HL-60 (cell line): ENCODE measurements at places on chromosomes 2 and 18.

DNA sequence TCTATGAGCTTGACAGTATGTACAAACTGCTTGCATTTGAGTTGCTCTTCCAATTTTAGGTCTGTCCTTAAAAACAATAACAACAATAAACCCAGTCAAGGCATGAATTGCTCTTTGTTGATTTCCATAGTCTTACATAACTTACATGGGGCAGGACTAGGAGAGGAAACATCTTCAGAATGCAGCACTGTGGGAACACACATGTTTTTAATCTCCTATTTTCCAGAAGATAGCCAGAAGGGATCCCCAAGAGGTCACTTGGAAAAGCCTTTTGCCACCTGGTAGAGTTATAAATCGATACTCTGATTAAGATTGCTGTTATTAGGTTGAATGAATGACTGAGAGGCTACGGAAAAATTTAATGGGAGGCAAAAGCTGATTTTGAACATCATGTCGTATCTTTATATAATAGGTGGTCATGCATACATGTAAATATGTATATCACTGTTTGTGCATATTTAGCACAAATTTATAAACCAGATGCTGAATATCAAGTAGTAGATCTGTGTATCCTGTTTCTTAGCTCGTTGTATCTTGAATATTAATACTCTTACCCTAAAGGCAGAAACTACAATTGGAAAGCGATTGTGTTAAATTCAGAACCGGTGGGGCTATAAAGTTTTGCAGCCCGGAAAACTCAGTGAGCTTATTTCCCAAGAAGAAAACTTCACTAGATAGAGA is 479.4 kb upstream of the TCF4 start:
- DNase-seq, result no peak

GRCh38 chr18:61236356-61237057 is 96.7 kb upstream of the CDH20 start:
- no peak for DNase-seq

DNA sequence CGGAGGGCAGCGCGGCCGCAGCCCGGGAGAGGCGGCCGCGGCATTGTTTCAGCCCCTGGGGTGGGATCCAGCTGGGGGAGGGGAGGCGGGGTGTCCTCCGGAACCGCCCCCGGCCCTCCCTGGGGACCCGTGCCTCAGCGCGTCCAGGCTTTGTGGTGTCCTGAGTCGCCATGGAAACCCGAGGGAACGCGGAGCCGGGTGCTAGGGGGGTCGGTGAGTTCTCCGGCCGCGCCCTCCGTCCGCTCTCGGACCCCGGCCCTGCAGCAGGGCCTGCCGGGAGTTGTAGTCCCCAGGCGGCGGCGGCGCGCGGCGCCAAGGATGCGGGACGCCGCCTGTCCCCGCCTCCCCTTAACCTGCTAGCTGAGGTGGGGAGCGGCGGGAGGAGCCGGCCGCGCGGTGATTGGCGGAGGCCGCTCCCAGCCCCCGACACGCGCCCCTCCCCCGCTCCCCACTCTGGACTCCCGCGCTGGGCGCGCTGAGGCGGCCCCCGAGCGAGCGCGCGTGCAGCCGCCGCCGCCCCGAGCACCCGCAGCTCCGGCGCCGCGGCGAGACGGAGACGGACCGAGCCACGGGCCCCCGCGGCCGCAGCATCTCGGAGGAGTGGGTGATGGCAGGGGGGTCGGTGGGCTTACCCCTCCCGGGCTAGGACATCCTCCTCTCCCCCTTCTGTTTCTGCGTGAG is at the start of gene DPYSL5:
Gene DPYSL5 (plus strand): TSS at position 478 of the 681 bp plus-strand sequence. CDS start 50,368 bp downstream, outside the sequence.
- DNase-seq, result no peak

- no peak for DNase-seq
Measured at GRCh38 chr2:204298404-204298803, 246.9 kb upstream of the PARD3B start.

DNA sequence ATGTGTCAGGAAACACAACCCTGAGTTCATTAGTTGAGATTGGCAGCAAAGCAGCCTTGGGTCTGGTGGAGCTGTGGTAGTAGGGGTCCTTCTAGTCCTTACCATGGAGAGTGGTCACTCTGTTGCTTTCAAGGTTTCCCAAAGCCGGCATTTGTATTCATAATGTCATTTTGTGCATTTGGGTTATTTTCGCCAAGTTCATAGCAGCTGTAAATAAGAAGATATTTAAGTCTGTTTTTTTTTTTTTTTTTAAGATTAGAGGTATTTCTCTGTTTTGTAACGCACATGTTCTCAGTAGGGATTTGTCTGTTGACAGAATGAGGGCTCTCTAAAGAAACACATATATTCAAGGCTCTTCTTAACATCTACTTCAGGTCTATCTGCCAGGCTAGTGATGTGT is 114.1 kb downstream of the PRPF40A start:
- DNase-seq, result no peak

- DNase-seq, result no peak
Measured at GRCh38 chr18:46001892-46002291, 34.8 kb upstream of the EPG5 start.

- DNase-seq, result no peak
Measured at GRCh38 chr18:74256190-74256589, 35.6 kb downstream of the CYB5A start.

- no peak for DNase-seq
Measured at GRCh38 chr2:63488118-63488713, 100.1 kb downstream of the WDPCP start.

DNA sequence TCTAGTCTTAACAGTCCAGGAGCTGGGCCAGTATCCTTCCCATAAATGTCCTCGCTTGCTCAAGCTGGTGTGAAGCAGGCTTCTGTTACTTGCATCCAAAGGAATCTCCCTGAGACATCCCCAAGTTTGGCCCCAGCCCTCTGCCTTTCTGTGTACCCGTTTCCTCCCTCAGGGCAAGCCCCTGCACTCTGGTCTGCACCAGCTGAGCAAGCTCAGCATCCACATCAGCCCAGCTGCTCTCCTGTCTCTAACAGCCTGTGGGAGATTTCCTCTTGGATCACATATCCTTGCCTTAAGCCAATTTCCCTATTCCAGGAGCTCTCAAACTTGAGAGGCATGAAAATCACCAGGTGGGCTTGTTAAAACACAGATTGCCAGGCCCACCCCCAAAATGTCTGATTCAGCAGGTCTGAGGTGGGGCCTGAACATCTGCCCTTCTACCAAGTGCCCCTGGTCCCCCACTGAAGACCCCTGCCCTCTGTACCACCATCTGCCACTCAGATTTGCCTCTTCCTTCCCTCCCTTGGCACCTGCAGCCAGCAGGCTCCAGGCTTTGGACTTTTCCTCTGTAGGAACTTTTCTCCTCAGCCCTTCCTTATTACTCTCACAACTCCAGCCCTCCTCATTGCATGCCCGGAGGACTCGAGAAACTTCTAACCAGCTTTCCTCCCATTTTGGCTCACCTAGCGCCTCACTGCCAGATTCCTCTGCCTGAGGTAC is 32.1 kb downstream of the REEP1 start:
- no peak for DNase-seq

- DNase-seq, result no peak
Measured at GRCh38 chr2:216698895-216699294, 3.5 kb upstream of the IGFBP5 start.

DNA sequence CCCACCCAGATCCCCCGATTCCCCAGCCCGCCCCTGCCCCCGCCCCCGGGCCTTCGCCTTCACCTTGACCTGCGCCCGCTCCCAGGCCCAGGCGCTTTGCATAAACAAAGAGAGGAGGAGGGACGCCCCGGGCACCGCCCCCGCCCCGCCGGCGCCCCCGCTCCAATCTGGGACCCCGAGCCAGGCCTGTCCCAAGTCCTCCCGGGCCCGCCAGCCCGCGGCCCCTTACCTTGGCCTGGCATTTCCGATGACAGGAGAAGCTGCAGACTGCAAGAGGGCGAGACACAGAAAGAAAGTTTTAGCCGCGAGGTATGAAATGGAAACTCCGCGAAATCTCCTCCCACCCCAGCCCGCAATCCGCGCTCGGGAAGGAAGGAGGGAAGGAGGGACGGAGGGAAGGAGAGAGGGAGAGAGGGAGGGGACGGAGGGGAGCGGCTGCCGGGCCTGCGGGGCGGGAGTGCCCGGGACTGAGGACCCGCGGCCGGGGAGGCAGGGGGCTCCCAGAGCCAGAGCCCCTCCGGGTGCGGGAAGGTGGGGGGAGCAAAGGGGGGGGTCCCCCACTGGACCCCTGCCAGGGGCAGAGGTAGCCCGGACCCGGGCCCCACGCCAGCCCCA is 24.2 kb downstream of the TNS1 start:
- no peak for DNase-seq

GRCh38 chr2:45950606-45951005 is 299.1 kb downstream of the PRKCE start:
- no peak for DNase-seq

DNA sequence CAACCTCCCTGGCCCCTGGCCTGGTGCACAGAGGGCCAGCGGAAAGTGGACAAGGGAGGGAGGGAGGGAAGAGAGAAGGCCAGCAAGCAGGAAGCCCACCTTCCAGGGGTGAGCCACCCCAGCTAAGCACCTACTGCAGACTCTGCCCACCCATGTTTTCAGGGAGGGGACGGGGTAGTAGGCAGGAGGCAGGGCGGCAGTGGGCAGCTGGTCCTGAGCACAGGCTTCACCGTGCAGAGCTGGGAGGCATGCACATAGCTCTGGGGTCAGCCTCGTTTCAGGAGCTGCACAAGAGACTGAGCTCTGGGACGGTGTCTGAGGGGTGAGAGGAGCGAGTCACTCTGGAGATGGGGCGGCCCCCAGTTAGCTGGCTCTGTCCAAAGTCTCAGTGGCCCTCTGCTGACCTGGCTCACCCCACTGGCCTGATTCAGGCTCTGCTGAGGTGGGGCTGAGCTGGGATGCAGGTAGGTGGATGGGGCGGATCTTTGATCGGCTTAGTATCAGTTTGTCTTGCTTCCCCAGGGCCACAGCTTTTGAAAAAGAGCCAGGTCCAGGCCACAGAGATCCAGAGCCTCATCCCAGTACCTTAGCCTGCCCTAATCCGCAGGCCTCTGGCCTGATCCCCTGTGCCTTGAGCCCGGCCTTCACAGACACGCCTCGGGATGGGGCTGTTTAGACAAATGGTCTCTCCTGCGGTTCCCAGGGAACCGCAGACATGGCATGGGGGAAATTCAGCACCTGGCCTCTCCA is 3.7 kb downstream of the NMUR1 start:
- no peak for DNase-seq

DNA sequence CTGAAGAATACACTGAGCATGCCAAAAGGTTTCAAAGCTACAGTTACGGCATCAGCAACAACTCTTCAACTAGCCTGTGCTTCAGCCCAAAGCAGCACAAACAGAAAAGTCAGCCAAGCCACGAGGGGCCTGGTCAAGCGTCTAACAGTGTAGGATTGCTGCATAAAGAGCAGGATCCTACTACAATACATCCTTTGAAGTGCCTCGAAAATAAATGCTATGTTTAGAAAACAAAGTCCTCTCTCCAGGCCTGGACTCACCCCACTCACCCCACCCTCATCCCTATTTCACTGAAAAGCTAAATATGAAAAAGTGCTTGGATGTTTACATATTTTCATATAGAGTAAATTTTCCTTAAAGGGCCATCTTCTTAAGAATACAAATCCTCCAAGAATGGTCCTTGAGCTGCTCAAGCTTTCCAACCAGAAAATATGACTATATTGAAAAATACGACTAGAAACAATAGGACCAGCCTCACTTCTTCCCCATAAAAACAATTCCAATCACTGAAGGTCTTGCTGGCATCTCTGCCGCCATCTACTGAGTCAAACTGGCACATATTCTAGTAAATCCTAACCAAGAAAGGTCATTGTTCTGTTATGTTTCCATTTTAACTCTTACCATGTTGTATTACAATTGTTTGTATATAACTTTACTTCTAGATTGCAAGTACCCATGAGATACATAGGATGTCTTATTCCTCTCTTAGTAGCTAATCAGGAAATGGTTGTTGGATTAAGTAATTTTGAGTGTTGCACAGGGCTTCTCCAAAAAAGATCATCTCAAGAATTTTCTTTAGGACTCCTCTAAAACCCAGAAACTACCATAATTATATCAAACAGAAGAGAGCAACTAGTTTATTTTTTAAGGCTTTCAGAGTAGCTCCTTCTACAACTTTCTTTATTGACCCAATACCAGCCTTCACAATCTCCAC is 63.6 kb downstream of the CLHC1 start:
- DNase-seq, result no peak

DNA sequence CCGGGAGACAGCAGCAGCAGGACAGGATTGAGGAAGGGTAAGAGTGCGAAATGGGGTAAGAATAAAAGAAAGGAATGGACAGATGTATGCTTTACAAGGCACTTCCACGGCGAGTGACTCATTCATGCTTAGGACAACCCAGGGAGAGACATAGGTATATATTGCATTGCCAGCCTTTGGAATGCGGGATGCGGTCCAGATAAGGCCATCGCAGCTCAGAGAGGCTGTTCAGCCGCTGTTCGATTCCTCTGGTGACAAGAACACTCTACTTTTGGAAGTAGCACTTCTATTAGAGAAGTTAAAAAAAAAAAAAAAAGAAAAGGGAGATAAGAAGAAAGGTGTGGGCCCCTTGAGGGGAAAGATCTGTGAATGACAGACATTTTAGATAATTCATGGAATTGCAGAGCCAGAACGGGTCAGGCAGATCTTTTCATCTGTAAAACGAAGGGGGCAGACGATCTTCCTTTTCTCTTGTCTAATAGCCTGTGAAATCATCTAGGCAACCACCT is 819 bp upstream of the NCOA1 start:
- DNase-seq, result no peak

DNA sequence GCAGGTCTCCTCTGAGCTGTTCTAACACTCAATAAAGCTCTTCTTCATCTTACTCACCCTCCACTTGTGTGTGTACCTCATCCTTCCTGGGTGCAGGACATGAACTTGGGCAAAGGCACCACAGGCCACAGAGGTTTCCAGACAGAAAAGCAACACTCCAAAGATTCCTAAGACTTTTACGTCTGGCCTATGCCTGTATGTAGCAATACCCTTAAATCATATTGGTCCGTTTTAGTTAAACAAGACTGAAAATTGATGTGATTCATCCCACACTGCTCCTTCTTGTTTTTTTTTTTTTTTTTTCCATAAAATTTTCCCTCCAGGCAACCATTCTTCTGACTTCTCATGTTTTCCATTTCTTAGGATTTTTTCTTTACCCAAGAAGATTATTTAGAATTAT is 404.3 kb downstream of the PID1 start:
- DNase-seq, result no peak

GRCh38 chr2:179884193-179884592 is 22.8 kb upstream of the ZNF385B start:
- DNase-seq, result no peak

- no peak for DNase-seq
Measured at GRCh38 chr2:240394549-240394948, 40.9 kb upstream of the GPC1 start.

GRCh38 chr2:15142069-15142689 is 419.0 kb downstream of the NBAS start:
- peak; percentile 49 for DNase-seq

- no peak for DNase-seq
Measured at GRCh38 chr18:33232318-33232626, 208.2 kb downstream of the CCDC178 start.

DNA sequence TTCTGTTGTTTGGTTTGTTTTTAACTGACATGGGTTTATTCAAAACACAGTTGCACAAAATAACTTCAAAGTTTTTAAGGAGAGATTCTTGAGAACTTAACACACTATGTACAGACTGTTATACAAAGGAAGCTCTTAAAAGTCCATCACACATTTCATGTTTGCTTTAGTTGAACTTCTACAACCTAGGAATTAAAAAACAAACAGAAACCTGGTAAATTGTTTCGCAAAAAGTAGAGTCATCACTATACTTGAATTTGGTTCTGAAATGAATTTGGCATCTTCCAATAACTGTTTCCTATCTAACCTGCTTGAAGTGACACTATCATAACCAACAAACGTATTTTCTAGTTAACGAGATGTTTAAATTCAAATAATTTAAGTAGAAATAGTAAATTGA is 21.8 kb downstream of the TRIP12 start:
- no peak for DNase-seq

- no peak for DNase-seq
Measured at GRCh38 chr2:60551240-60552077, 2.0 kb downstream of the BCL11A start.

- peak; percentile 60 for DNase-seq
Measured at GRCh38 chr2:230160112-230160660, 59.6 kb downstream of the SP110 start.
